A549 (cell line): ENCODE measurements at places on chromosomes 4 and X. TPM values are rescaled to one million over a fixed set of nuclear protein-coding genes. Genes with fewer than 3 reads are reported as not detected.

GRCh38 chrX:39718981-39719380, 378.8 kb downstream of the BCOR start:
- no peak for DNase-seq

- peak; percentile 16 for DNase-seq
Observed at GRCh38 chr4:186627226-186627865, 72.0 kb upstream of the MTNR1A start.

DNA sequence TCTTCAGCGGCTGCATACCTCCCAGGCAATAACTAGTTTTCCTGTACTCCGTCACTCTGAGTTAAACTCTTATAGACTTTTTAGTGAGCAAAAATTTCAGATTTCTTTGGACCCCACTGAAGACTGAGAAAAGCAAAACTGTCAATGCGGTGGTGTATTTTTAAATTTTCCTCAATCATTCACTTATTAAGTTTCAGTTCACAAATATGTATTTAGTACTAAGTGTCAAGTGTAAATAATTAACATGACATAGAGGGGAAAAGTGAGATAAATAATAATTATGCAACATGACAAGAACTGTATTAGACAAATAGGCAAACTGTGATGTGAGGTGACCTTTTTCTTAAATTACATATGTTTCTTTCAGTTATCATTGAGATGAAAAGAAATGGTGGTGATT, 124.4 kb downstream of the NAF1 start:
- no peak for DNase-seq

GRCh38 chr4:139984471-139984870, 169.5 kb downstream of the MAML3 start:
- DNase-seq = no peak

- DNase-seq = no peak
Observed at GRCh38 chr4:53591372-53591892, at the start of gene LNX1. Gene LNX1 (minus strand): TSS chr4:53591486. CDS start chr4:53574002, 17,484 bp downstream.

- DNase-seq = no peak
Observed at GRCh38 chr4:151238477-151238876, 38.5 kb upstream of the PRSS48 start.

DNA sequence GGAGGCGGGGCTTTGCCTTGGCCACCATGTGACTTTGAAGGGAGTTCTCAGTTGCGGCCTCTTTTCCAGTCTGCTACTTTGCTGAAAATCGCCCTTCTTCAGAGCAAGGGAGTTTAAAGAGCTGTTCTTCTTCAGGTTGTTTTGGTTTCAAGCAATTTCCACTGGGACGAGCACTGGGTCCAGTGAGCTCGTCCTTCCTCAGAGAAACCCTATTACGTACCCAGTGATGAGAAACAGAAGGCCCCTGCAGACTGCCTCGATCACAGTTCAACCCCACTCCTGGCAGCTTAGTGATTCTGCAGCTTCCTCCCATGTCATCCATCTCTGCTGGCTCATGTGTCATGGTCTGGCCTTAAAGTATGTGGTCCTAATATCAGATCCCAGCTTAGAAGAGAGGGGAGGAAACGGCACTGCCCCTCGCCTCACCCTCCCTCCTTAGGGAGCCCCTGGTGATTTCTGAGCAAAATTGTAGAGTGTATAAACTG, 7.8 kb upstream of the FAM149A start:
- no peak for DNase-seq

GRCh38 chrX:30865015-30865414, 24.0 kb downstream of the TAB3 start:
- DNase-seq = no peak

DNA sequence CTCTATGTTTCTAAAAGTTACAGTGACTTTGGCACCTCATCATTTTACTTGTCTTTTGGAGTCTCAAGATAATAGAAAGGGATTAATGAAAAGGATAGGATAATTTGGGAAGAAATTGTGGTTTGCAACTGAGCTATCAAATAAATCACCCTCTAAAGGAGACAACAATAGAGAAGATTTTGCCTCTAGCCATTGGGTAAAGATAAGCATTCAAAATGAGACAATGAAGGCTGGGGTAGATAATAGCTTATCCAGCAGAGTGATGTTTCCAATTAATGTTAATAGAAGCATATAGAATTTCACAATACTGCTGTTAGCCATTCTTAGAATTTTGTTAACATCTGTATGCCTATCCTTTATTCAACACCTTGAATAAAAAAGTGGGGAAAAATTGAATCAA, 1177.6 kb downstream of the ADGRL3 start:
- DNase-seq = no peak

DNA sequence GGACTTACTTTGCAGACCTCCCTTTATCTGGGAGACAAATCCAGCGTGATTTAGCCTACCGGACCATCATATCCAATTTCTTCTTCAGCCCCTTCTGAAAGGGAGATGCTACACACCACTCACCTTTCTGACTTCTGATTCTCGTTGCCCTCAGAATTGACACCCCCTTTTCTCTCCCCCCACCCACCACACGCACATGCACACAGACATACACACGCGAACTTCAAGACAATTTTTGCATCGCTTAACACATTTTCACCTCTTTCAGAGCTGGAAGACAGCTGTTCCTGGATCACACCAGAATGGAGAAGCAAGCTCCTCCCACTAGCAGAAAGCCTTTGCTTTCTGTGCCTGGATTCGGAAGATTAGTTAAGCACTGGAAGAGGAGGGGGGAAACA, 1.0 kb upstream of the SNCA start:
- DNase-seq = no peak

- DNase-seq = peak; percentile 38
Observed at GRCh38 chr4:56530269-56531148, 24.9 kb downstream of the ARL9 start.

- peak; percentile 4 for DNase-seq
Observed at GRCh38 chr4:27000820-27001219, 140.2 kb downstream of the STIM2 start.

- DNase-seq = no peak
Observed at GRCh38 chrX:112612558-112612957, 67.2 kb downstream of the LHFPL1 start.

DNA sequence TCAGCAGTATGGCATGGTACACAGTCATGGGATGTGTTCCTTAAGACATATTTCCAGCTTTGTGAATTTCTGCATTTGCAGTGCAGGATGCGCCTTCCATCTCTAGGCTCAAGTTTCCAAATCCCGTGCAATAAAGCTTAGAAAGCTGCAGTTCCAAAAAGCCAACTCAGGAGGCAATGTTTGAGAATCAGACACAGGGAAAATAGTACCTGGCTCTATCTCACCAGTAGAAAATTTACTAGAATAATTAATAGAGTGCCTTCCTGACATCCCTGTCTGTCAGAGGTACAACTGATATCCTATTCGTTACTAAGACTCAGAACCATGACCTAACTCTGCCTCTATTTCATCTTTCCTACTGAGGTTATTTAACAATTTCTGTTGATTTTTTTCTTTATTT, 1333.0 kb downstream of the PCDH19 start:
- DNase-seq = no peak

- no peak for DNase-seq
Observed at GRCh38 chr4:78766650-78767049, 9.5 kb upstream of the BMP2K start.

DNA sequence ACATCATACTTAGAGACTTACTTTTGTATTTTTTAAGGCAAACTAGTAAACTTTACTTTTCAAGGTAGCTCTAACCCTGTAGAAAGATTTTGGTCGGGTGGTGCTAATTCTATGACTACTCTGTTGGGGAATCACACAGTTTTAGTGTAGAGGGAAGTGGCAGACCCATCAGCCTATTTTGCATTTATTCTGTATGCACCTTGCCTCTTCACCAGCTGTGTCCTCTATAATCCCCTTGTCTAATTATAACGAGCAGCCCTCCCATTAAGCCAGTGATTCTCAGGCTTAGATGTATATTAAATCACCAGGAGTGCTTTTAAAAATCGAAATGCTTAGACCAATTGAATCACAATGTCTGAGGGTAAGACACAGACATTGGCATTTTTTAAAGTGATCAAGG, 78.1 kb downstream of the GALNT7 start:
- no peak for DNase-seq

GRCh38 chr4:140568507-140569306, at the start of gene UCP1:
Gene UCP1 (minus strand): TSS chr4:140568961. CDS start chr4:140568729, 232 bp downstream.
- no peak for DNase-seq

DNA sequence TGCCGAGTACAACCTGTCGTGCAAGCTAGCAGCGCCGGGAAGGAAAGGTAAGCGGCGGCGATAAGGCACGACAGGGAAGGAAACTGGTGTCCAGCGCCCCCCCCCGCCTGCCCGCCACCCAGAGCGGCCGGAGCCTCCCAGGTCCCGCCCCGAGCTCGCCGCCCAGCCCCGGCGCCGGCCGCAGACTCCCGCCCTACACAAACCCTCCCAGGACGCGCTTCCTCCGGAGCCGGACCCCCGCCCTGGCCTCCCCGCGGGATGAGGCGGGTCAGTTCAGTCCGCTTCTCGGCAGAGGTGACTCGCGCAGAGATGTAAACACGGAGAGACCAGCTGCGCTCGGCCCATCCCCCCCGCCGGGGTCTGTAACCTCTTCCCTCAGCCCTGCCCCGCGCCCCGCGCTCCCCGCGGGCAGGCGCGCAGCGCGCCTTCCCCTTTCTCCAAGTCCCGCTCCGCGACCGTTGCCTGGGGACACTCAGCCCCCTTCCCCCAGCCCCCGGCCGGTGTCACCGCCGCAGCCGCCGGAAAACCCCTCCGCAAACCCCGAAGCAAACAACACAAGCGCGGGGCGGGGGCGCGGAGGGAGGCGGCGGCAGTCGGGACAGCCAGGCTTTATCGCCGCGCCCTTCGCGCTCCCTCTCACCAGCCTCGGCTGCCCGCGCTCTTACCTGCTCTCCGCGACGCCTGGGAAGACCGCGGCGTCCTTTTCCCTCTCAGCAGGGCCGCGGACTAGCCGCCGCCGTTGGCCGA, 543 bp downstream of the ELF2 start:
- peak; percentile 35 for DNase-seq

DNA sequence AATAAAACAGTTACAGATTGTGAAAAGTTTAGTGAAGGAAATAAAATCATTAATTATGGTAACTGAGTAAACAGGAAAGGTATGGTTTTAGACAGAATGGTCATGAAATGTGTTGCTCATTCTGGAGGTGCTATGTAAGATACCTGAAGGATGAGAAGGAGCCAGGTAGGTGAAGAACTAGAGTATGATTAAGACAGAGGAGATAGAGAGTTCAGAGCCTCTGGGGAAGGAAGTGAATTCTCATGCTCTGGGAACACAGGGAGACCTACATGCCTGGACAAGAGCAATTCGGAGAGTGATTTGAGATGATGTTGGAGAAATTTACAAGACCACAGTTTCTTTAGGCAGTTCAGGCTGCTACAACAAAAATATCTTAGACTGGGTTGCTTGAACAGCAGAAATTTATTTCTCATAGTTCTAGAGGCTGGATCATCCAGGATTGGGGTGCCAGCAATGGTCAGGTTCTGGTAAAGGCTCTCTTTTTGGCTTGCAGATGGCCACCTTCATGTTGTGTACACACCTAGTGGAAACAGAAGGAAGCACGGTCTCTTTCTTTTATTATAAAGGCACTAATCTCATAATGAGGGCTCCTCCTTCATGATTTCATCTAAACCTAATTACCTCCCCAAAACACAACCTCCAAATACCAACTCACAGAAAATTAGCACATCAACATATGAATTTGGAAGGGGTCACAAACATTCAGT, 1416.1 kb downstream of the PCDH7 start:
- no peak for DNase-seq

GRCh38 chr4:103996637-103997036, 276.9 kb upstream of the TACR3 start:
- peak; percentile 18 for DNase-seq

DNA sequence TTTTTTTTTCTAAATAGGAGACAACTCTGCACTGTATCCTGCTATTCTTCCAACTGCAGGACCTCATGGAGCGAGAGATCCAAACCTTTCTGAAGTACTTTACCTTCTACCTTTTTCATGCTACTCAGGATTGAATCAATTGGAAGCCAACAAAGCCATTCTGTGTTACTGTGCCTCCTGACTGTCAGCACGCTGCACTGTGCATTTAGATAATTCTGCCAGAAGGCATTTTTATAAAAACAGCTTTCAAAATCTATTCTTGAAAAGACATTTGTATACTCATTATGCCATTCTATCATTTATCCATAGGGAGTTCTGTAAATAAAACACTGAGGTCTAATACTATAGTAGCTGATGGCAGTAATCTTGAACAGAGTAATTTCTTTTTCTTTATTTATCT, 142.8 kb downstream of the SLIT2 start:
- no peak for DNase-seq

- DNase-seq = no peak
Observed at GRCh38 chr4:25872851-25873631, 10.3 kb upstream of the SEL1L3 start.

GRCh38 chrX:1450361-1451161, 2.1 kb downstream of the ASMTL start:
- DNase-seq = no peak

DNA sequence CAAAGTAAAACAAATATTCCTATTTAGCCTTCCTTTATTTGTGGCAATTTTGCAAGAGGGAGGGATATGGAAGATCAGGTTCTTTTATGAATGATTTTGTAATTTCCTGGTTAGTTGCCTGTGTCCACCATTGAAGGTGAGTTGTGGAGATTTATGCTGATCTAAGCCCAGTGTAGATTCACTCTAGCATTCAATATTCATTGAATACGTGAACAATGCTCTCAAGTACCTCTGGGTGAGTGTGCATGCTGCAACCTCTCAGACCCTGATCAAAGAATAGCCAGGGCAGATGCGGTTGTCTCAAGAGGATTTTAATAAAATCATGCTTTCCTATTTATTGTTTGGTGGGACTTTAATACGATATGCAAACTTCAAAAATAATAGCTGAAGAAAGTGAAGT, 628.4 kb downstream of the SPRY1 start:
- no peak for DNase-seq

GRCh38 chrX:76279007-76279406, 106.1 kb downstream of the PBDC1 start:
- DNase-seq = peak; percentile 6

- DNase-seq = peak; percentile 65
Observed at GRCh38 chrX:153609917-153610835, 11.2 kb upstream of the CCNQ start.

- no peak for DNase-seq
Observed at GRCh38 chr4:100079264-100079663, 111.0 kb downstream of the DDIT4L start.

- no peak for DNase-seq
Observed at GRCh38 chrX:46627711-46628419, 54.3 kb downstream of the CHST7 start.

The PNCK gene
- 0.13 to 0.30 TPM (median 0.25 TPM) in 3 replicates for polyA plus RNA-seq

The GATA1 gene
- not detected in 3 replicates for polyA plus RNA-seq

The CT45A3 gene
- not detected in 3 replicates for polyA plus RNA-seq

The FGFR3 gene
- 3.8 to 4.8 TPM (median 3.9 TPM) in 3 replicates for polyA plus RNA-seq

The FOXR2 gene
- not detected in 3 replicates for polyA plus RNA-seq

The TRIM60 gene
- polyA plus RNA-seq = not detected in 3 replicates

The NUDT10 gene
- polyA plus RNA-seq = 0.16 to 0.26 TPM (median 0.16 TPM) in 3 replicates

The MAP7D2 gene
- polyA plus RNA-seq = 9.4 to 10.1 TPM (median 10.1 TPM) in 3 replicates

The RTL9 gene
- 0.05 to 0.06 TPM (median 0.05 TPM) in 3 replicates for polyA plus RNA-seq

The NEIL3 gene
- 22.1 to 25.8 TPM (median 23.4 TPM) in 3 replicates for polyA plus RNA-seq

The UGT2A3 gene
- 0.24 to 0.37 TPM (median 0.25 TPM) in 3 replicates for polyA plus RNA-seq

The MAB21L2 gene
- polyA plus RNA-seq = not detected in 3 replicates

The ASB9 gene
- polyA plus RNA-seq = 40.8 to 44.8 TPM (median 41.1 TPM) in 3 replicates
